ENCODE measurements at places on chromosomes 4 and X.

DNA sequence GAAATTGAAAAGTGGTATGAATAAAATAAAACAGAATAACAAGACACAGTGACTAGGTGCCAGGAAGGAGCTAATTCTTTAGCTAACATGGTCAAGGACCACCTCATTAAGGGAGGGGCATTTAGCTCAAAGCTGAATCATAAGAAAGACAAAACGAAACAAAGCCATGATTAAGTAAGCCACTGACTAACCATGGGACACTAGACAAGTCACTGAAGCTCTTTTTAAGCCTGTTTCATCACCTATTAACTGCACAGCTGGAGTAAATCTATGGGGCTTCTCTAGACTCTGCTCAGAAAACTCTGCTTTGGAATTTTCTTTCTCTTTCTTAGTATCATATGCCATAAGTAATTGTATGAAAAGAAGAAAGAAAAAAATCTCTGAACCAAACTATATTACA is 49.8 kb upstream of the C1QTNF7 start:
- no peak for DNase-seq

- DNase-seq: no peak
These were observed 34.2 kb downstream of the TSC22D3 start for GRCh38 chrX:107741404-107741790.

DNA sequence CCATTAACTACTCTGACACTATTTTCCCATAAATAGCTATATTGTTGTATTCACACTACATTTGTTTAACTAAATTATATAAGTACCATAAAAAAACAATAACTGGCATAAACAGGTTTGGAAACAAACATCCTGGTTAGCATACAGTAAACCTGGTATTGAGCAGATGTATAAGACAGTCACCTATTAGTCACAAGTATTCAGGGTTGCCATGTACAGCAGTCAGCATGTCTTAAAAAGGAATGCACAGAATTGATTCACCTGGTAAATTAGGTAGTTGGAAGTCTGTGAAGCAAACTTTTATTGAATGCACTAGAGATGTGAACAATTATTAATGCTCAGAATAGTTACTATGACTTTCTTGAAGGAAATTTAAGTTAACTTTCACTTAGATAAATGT is 137.9 kb downstream of the FAM13A start:
- DNase-seq: no peak

DNA sequence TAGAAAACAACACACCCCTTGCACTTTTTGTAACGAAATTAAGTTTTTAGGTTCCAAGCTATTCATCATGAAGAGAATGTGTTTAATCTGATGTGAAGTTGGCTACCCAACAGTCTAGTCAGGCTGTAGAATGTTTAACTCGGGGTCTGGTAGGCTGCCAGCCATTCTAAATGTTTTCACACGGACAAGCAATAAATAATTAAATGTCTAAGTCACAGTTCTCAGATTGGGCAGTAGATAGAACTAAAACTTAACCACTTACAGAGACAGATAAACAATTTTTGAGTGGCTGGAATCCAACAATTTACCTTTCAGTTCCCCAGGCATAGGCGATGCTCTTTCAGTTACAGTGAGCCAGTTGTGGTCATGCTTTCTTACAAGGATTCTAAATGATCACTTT is 66.5 kb downstream of the CHIC2 start:
- no peak for DNase-seq

GRCh38 chrX:65821721-65822496 is 154.5 kb downstream of the MSN start:
- DNase-seq: no peak

GRCh38 chr4:141132072-141132708 is 1.1 kb downstream of the RNF150 start:
- no peak for DNase-seq

- no peak for DNase-seq
These were observed 4.3 kb upstream of the NAA15 start for GRCh38 chr4:139297001-139297410.

- no peak for DNase-seq
These were observed 30.9 kb downstream of the RNF150 start for GRCh38 chr4:141102367-141102766.

DNA sequence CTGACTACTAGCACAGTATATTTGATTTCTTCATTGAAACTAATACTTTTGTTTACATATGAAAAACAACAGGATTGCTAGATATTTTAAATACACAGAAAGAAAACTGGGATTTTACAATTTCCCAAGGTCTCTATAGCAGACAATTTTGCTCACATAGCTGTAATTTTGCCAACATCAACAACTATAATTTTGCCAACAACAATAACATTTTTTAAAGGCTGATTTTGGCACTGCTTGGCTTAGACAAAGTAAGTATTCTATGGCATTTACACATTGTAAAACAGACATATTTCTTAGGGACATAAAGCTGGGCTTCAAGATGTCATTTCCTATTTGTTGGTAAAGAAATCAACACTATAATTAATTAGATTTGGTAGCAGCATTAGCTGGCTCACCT is 922.1 kb downstream of the RAB28 start:
- DNase-seq: no peak

DNA sequence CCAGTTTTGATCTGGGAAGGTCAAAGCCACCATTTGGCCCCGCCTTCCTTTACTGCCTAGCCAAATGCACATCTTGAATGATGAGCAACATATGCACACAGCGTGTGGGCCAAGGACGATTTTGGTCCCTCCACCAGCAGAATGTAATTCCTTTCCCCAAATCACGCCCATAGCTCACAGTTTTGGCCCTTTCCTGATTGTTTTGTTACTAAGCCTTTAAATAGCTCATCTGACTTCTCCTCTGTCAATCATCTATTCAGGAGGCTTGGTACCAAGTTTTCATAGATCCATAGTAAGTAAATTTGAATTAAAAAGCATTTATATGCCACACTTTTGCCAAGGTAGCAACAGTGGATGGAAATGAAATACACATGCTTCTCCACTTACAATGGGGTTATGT is 123.3 kb downstream of the NFKB1 start:
- no peak for DNase-seq

DNA sequence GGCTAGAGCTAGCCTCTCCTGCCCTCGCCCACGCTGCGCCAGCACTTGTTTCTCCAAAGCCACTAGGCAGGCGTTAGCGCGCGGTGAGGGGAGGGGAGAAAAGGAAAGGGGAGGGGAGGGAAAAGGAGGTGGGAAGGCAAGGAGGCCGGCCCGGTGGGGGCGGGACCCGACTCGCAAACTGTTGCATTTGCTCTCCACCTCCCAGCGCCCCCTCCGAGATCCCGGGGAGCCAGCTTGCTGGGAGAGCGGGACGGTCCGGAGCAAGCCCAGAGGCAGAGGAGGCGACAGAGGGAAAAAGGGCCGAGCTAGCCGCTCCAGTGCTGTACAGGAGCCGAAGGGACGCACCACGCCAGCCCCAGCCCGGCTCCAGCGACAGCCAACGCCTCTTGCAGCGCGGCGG is at the start of gene AR:
Gene AR, plus strand, starts transcription at position 204 of the 400 bp plus-strand sequence. CDS start 1,126 bp downstream, outside the sequence.
- no peak for DNase-seq

- no peak for DNase-seq
These were observed 53.3 kb downstream of the NFKB1 start for GRCh38 chr4:102554482-102554881.

GRCh38 chrX:106862972-106863688 is 40.0 kb downstream of the RIPPLY1 start:
- no peak for DNase-seq

DNA sequence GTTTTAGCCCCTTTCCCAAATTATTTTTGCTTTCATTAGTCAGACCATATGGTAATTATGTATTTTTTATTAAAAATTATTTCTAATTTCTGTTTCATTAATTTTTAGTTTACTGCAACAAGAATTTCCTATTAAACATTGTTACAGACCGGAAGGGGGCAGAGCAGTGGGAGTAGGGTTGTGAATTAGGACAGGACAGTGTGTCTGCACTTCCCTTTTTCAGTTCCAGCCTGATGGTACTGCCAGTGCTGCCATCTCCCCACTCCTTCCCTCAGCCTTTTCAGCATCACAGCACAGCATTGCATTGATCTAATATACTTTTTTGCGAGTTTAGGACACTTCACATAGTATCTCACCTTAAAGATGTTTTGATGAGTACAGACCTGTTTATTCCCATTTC is 76.5 kb downstream of the STIM2 start:
- no peak for DNase-seq

- no peak for DNase-seq
These were observed 930.5 kb downstream of the ADGRL3 start for GRCh38 chr4:62130637-62131036.

- DNase-seq: no peak
These were observed 826.6 kb upstream of the SLIT2 start for GRCh38 chr4:19425146-19425545.

DNA sequence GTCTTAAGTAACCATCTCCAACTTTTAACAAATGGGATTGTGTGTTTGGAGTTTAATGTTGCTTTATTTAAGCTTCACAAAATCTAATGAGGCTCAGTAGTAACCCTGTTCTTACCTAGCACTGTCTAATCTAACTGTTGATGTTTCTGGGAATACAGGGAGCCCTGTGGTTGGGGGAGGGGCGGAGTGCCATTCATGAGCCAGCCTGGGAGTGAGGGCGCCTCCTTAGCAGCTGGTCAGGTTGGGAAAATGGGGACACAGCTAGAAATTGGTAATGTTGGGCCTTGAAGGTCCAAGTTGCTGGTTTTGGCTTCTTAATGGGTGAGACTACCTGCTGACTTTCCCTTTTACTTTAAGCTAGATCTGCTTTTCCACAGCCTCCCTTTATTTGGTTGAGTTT is 22.9 kb upstream of the TADA2B start:
- no peak for DNase-seq

- no peak for DNase-seq
These were observed 440.6 kb upstream of the HS3ST1 start for GRCh38 chr4:11869191-11869870.

DNA sequence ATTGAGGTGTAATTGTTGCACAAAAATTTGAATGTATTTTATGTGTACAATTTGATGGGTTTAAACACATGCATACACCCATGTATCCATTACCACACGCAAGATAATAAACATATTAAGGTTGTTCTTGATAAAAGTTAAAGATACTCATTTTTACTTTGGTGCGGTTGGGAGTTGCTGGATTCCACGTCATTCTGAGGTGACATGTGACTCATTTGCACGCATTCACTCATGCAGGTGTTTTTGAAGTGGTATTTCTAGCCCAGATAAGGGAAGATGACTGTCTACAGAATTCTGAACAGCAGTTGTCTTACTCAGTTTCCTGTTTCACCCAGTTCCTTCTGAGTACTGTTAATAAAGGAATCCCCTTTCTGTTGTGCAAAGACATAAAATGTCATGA is 142.0 kb downstream of the RTL3 start:
- DNase-seq: no peak

GRCh38 chrX:115367455-115367854 is 77.9 kb downstream of the LUZP4 start:
- DNase-seq: no peak

DNA sequence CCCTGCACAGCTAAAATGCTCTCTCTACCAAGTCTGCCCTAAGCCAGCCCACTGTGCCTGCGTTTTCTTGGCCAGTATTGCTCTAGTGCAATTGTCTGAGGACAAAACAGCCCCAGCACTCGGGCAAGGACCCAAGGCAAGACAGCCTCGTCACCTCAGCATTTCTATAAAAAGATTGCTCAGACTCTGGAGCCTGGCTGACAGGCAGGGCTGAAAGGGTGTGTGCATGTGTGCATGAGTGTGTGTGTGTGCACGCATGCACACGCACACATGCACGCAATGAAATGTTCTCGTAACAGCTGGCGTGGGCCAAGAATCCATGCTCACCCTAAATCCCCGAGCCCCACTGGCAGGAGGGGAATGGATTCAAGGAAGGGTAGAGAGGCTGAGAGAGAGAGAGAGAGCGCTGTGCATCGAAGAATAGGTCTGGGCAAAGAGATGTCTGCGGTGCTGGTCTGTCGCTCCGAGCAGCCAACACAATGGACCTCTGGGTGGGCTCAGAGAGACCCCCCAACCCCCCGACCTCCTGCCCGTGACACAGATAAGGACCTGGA is 579.2 kb downstream of the BCOR start:
- no peak for DNase-seq

DNA sequence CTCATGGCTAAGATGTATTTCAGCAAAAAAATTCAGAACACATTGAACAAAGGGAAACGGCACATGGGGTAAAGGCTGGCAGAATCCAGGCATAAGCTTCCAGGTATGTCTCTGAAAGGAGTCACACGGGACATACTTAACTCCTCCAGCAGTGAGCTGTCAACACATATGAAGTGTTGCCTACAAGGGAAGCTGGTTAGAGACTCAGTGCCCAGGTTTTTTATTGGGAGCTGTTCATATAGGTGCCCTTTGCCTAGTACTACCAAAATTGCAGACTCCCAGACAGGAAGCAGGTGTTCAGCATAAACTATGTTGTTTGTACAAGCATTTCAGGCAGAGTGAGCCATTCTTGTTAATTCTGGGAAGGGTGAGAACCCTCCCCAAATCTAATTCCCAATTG is 77.4 kb upstream of the PUDP start:
- DNase-seq: no peak

DNA sequence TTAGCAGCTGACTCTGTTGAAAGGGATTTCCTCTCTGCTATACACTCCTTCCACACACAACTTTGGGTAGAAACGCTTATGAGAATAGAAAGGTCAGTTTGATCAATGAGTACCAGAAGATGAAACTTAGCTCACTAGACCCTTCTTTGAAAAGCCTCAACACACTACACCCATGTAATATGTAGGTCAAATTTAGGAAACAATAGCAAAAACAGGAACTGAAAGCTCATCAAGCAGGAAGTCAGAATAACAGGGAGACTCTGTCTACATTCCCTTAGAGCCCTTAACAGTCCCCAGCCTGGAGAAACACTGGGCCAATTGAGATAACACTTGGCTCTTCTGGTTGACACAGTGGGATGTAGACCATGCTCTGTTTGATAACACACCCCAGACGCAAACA is 30.7 kb downstream of the SRPX2 start:
- DNase-seq: no peak

DNA sequence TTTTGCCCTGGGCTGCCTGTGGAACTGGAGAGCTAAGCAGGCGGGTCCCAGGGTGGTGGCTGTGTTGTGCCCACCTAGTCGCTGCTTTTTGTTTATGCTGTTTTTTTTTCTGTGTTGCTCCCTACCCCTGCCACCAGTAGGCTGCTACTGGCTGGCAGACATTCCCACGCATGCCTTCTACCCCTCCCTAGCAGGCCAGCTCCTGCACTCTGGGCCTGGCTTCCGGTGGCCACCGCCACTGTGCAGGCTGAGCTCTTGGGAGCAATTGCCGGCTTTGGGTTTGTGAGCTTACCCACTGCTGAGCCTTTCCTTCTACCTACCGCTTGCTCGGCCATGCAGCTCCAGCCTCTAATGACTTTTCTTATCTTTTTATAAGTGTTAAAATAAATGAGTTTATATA is 57.6 kb downstream of the RBM46 start:
- DNase-seq: no peak

DNA sequence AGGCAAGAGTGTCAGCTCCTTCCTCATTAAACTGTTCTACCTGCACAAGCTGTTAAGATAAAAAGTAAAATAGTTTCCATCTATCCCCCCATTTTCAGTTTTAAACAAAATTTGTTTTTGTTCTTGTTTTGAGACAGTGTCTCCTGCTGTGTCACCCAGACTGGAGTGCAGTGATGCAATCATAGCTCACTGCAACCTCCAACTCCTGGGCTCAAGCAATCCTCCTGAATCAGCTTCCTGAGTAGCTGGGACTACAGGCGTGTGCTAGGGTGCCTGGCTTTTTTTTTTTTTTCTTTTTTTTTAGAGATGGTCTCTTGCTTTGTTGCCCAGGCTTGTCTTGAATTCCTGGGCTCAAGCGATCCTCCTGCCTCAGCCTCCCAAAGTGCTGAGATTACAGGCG is 105.4 kb downstream of the HS6ST2 start:
- no peak for DNase-seq

GRCh38 chr4:101791182-101791558 is 640 bp downstream of the BANK1 start:
- DNase-seq: no peak

GRCh38 chr4:13601048-13601447 is 26.5 kb downstream of the BOD1L1 start:
- no peak for DNase-seq
